ENCODE measurements at places on chromosomes 3 and 15.

GRCh38 chr3:123090728-123091531, 24.1 kb downstream of the PDIA5 start:
- DNase-seq = no peak

DNA sequence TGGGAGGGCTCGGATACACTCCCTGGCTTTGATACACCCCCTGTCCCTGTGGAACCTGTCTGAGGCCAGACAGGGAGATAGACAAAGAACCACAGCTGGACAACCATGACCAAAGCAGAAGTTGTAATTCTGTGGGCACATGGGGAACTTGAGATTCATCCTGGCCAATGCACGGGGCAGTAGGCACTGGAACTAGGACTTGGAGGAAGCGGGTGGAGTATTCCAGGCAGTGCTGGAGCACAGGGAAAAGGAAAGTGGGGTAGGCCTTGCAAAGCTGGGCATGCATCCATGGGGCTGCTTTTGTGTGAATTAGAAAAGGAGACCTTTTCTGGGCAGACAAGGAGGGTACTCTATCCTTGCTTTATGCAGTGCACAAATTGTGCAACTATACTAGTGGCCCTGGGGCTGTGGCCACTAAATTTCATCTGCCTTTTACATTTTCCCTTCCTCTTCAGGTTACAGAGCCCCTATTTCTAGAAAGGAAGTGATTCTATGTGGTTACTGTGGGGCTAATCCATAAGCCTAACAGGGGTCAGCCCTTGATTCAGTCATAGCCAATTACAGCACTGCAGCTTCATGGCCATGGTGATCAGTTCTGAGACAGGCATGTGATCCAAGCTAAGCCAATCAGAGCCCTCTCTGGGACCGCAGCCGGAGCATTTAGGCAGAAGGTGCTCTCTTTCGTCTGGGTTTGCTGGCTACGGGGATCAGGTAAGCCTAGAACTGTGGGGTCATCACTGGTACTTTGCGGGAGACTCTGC, 21.0 kb downstream of the CRABP1 start:
- DNase-seq = no peak

GRCh38 chr15:76390571-76390970, 54.0 kb downstream of the ISL2 start:
- DNase-seq = no peak

DNA sequence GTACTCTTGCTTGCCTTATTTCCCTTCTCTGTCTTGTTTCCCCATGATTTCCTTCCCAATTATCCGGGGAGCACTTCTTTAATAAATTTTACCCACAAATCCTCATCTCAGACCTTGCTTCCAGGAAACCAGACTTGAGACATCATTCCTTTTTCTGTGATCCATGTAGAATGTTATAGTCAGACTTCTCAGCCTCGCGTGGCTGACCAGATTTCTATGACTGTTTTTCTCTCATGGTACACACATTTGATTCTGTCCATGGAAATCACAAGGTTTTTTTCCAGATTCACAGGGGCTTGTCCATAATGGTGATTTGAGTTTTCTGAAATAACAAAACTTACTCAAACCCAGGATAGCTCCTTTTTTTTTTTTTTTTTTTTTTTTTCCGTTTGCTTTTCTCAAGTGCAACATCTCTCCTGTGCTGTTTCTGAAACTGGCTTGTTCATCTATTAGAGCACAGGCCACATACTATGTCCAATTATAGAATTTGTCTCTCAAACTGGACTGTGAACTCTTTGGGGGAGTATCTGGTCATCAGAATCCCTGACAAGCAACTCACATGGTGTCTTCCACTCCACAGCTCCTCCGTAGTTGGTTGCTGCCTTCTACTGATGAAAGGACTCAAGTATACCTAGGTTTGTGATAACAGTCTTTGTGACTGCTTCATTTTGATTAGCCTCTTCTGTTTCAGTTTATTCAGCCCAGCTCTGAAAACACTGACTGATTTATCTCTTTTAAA, 50.8 kb downstream of the RBMS3 start:
- DNase-seq = no peak

- DNase-seq = no peak
Observed at GRCh38 chr15:29089731-29090616, 179.6 kb downstream of the NSMCE3 start.

DNA sequence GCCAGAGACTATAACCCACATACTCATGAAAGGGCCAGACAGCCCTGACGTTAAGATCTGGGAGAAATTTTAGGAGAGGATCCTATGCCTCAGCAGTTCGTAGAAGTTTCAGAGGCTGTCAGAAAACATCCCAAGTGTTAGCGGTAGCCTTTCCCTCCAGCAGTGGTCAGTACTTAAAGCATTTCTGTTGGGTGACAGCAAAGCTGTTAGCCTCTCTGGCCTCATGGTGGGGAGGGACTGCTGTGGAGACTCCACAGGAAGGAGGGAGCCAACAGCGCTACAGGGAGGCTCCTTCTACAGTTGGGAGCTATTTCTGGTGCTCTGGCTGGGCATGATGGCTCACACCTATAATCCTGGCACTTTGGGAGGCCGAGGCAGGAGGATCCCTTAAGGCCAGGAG, 27.4 kb downstream of the IDH2 start:
- DNase-seq = no peak

- no peak for DNase-seq
Observed at GRCh38 chr3:123802007-123802625, 82.0 kb downstream of the MYLK start.

- DNase-seq = no peak
Observed at GRCh38 chr15:63186065-63186464, 3.3 kb upstream of the RAB8B start.

- no peak for DNase-seq
Observed at GRCh38 chr15:73747847-73748590, 5.1 kb downstream of the INSYN1 start.

GRCh38 chr3:128423525-128424147, 43.1 kb downstream of the DNAJB8 start:
- no peak for DNase-seq

DNA sequence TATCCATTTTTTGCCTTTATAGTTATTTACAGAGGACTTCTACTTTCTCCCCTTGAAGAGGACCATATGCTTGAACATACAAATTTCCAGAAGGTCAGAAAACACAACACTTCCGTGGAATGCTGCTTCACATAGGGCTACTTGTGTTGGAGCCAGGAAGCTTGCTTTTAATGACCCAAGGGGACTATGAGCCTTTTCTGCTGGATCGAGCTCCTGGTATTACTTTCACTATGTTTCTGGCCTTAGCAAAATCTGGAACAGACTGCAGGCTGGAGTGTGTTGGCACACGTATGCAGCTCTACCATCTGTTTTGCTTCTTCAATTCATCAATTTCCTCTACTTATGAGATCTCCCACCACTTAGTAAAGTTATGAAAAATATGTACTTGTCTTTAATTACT, 69.3 kb upstream of the CBLB start:
- DNase-seq = no peak

- DNase-seq = no peak
Observed at GRCh38 chr3:108096532-108097321, 5.9 kb upstream of the CD47 start.

DNA sequence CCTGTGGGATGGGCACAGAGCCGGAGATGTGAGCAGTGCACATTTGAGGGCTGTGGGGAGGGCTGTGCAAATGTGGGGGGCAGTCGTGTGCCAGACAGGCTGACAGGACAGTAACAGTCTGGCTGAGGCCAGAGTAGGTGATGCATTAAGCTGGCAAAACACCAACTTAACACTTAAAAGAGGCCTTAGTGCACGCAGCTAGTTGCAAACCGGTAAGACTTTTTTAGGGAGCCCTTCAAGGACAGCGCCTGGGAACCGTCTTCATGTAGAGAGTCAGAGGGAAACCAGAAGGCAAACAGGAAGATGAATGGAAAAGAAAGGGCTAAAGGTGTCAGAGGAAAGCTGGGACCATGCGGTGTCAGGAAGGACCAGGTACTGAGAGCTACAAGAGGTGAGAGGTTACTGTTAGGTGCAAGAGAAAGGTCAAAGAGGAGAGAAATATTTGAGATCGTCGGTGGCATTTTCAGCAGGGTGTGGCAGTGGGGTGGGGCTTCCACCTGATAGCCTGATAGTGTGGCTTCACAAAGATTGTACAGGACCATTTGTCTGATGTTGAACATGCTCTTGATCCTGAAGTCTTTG, 30.0 kb upstream of the CHD2 start:
- no peak for DNase-seq

DNA sequence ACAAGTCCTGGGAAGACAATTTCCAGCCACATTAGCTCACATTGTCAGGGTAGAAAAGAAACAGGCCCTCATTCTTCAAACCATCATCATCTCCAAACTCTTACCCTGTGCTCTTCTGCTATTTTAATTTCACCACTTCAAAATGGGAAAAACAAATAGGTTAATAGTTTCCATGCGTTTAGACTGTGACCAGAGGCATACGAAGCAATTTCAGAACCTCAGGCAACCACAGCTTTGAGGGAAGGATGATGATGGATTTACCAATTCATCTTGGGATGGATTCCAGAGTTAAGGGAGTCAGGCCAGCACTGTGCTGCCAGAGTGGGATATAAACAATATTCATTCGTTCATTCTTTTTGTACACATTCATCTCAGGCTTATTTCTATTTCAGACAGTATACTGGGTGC, 307.8 kb upstream of the TPRG1 start:
- no peak for DNase-seq

- DNase-seq = peak; percentile 3
Observed at GRCh38 chr3:108780235-108780634, 23.0 kb upstream of the RETNLB start.

- DNase-seq = no peak
Observed at GRCh38 chr15:55661428-55661827, 73.3 kb upstream of the PYGO1 start.

GRCh38 chr15:38695249-38696108, 130.9 kb upstream of the RASGRP1 start:
- DNase-seq = no peak

GRCh38 chr3:177827511-177828207, 630.4 kb upstream of the TBL1XR1 start:
- no peak for DNase-seq

DNA sequence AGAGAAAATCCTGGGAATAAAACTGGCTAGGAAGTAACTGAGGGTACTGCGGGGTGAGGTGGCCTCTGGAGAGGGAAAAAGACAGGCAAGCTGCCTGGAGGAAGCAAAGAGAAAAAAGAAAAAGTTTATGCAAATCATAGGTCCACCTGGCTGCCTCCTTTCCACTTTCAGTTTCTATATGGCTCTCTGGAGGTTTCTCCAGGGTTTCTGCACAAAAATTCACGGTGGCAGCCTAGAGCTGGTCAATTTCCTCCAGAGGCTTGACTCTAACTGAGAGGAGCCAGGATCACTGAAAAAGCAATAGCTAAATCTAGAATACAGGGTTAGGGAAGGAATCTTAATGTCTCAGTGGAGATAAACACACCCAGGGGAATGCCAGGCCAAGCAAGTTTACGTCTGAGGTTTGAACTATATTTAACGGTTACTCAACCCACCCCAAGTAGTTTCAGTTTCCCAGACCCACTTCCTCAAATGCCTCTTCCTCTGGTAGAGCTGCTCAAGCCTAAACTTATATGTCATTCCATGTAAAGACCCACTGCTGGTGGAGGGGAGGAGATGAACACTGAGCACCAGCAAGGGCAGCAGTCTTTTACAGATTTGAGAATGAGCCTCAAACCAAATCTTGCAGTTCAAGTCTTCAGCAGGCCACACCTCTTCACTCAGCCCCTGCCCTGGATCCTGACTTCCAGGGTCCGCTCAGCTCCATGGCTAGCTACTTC, 5.7 kb downstream of the LYSMD2 start:
- no peak for DNase-seq

- no peak for DNase-seq
Observed at GRCh38 chr3:69998759-69999139, 784 bp upstream of the SAMMSON start.

DNA sequence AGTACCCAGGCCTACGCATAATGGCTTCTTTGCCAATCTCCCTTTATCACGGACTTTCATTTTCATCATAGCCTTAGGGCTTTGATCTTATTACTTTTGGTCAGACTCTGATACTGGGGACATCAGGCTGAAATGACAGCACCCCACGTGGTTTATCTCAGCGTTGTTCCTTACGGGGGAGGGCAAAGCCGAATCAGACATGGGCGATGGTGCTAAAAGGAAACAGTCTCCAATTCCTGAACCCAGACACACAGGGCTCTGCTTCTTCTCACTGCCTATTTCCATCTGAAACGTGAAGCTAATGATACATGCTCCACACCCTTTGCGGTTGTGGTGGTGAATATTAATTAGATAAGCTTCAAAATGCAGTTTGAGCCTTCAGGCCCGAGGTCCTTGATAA, 59.4 kb upstream of the CD47 start:
- DNase-seq = no peak

- no peak for DNase-seq
Observed at GRCh38 chr15:64552281-64552948, 92.0 kb downstream of the ZNF609 start.

GRCh38 chr3:110344897-110345767, 726.5 kb upstream of the NECTIN3 start:
- no peak for DNase-seq

- DNase-seq = no peak
Observed at GRCh38 chr15:39157882-39158281, 423.0 kb upstream of the THBS1 start.

DNA sequence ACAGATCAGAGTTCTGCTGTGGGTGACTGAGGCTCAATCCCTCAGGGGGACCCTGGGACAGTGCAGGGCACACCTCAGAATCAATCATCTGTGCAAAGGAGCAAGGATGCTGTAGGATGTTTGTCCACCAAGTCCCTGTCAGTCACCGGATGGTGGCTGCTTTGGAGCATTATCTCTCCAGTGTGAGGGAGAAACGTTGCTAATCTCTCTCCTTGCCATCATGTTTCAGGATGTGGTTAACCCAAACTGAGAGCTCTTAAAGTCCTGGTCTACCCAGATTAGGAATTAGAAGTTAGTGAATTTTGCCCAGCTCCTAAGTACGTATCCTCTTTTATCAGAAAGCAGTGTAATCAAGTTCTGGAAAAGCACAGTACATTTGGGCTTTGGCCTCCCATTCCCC, 26.2 kb upstream of the LRRC3B start:
- DNase-seq = no peak

DNA sequence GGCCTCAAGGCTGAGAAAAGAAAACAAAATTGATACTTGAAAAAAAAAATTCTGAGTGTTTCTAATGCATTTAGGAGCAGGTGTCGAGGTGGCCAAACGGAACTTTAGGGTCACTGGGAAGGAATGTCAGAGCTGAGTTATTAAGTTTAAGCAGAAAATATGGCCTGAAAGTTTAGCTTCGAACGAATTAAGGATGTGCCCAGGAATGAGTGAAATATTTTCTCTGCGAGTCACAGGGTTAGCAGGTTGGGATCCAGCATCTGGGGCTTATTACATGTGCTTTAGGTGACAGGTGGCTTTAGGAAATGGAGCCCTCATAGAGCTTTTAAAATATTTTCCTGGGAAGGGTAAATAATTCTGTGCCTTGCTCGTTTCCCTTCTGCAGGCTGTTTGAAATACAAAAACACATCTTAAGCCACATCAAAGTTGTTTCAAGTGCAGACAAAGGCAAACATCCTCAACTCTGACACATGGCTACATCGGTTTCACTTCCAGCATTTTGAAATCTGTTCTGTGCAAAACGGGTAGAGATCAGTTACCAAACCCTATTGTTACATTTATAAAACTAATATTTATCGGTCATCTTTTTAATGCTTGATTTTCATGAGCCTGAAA, 143.1 kb upstream of the ARRDC4 start:
- DNase-seq = no peak

- no peak for DNase-seq
Observed at GRCh38 chr15:71734709-71735384, 75.5 kb upstream of the NR2E3 start.
